ENCODE measurements at places on chromosomes 1 and 21.

DNA sequence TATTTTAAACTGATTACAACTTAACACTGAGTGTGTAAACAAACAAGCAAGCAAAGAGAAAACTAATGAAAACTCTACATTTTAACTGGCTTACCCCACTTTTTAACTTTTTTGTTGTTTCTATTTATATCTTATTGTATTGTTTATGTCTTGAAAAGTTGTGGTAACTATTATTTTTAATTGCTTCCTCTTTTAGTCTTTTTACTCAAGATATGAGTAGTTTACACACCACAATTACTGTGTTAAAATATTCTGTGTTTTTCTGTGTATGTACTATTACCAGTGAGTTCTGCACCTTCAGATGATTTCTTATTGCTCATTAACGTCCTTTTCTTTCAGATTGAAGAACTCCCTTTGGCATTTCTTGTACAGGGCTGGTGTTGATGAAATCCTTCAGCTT lies 4.7 kb upstream of the HHAT start:
- DNase-seq, result no peak

GRCh38 chr1:71269179-71269578 lies 188.3 kb upstream of the ZRANB2 start:
- DNase-seq, result no peak

- no peak for DNase-seq
Observed at GRCh38 chr1:40944841-40945430, 34.6 kb upstream of the CTPS1 start.

DNA sequence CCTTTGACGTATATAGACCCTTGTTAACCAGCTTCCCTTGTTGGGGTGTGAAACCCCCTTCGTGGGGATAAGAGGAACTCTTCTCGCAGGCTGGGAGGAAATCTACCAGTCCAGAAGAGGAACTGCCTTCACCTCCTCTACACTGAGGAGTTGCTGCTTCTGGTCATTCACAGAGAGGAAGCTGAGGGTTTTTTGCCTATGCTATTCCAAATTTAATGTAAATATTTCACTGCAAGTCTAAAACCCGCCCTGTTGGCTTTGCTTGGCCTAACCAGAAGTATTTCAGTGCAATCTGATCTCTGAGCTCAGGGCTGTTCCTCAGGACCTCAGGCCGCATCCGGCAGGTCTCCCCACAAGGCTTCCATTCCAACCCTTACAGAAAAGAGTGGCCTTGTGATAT lies 150.1 kb downstream of the HIVEP3 start:
- DNase-seq, result no peak

DNA sequence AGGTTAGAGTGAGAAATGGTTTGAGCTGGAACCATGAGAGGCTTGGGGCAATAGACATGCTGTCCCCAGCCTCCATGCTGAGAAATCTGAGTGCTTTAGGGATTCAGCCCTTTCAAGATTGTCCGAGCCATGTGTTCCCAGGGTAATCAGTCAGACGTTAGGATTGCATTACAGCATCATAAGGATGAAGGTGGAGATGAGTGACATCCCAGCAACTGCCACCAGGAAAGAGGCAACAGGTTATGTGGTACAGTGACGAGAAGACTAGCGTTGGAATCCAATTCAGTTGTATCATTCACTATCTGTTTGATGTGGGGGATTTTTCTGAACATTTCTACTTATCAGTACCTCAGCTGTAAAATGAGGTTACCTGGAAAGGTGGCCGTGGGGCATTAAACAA lies 1.7 kb downstream of the CAMK1G start:
- no peak for DNase-seq

DNA sequence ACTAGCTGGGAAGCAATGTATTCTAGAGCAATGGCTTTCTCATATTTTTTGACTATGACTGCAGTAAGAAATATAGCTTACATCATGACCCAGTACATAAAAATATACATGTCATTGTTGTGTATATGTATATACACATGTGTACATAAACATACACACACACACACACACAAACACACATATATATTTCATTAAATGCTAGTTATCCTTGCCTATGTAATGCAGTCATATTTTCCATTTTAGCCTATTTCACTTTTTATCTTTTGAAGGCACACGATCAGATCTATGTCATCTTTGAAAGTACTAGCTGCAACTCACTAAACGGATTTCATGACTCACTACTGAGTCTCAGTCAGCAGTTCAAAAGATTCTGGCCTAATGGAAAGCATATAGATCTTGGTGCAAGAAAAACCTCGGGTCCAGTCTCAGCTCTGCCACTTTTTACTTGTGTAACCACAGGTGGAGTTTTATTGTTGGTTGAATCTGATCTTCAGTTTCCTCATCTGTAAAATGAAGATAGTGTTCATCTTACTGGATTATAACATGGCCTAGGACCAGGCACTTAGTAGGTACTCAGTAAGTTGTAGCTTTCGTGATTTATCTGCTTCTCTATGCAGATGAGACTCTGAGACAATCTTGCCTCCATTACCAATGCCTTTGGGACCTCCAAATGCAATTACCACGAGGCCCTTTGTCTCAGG lies 325.6 kb downstream of the RRAGC start:
- no peak for DNase-seq

- no peak for DNase-seq
Observed at GRCh38 chr1:78799926-78800325, 150.3 kb downstream of the IFI44 start.

DNA sequence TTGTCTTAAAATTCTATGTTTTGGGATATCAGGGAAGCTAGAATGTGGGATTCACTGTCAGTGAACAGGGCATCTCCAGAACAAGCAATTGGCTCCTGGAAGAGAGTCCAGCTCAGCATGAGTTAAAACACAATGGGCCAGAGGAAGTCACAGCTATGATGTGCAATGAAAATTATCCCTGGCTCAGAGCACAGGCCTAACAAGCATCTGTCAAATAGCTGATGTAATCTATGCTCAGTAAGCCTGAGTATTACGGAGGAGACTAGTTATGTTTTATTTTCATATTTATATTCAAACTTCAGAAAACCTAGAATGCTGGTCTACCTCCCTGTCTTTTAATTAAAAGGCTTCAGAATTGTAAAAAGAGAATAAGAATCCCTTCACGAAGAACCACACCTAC lies 41.6 kb downstream of the PARP1 start:
- no peak for DNase-seq

DNA sequence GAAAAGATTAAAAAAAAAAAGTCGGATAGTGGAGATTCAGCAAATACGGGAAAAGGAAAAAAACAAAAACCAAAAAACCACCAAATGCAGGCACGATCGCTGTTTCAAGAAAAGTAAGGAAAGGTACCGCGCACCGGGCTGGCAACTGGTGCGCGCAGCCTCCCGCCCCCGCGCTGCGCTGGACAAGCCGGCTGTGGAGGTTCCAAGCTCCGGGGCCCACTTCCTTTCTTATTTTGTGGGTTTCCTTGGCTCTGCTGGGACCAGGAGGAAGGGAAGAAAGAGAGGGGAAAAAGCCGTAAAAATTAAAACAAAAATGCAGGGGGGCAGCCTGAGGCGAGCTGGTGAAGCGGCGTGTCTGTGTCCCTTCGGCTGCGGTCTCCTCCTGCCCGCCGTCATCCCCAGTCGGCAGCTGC lies 233 bp downstream of the ADAMTS5 start:
- no peak for DNase-seq

- no peak for DNase-seq
Observed at GRCh38 chr1:241611063-241611462, 29.1 kb downstream of the CHML start.

GRCh38 chr1:154621875-154622274 lies 13.9 kb upstream of the ADAR start:
- DNase-seq, result no peak

- no peak for DNase-seq
Observed at GRCh38 chr1:179318491-179318890, 24.9 kb downstream of the SOAT1 start.

DNA sequence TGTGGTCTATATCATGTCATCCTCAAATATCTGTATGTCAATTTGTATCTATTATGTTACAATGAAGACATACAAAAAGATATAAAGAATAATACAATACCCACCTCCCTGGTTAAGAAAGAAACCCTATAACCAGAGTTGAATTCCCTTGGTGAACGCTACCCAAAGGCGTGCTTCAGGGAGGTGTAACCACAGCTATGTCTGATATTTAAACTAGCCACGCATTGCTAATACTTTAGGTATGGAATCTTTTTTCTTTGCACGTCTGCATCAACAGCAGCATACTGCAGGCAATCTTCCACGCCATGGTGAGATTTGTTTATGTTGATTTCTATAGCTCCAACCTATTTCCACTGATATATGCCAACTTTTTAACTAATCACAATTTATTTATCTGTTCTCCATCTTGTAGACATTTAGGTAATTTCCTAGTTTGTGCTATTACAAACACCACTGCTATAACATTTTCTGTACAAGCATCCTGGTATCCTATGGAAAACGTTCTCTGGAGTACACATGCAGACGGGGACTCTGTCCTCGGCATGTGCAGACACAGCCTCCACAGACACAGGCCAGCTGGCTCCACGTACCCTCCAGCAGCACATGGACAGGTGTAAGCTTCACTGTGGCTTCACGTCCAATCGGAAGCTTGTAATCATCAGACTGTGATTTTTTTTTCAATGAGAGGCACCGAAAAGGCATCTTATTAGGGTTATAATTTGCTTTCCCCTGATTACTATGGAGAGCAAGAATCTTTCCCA lies 58.5 kb downstream of the HSF2BP start:
- no peak for DNase-seq

DNA sequence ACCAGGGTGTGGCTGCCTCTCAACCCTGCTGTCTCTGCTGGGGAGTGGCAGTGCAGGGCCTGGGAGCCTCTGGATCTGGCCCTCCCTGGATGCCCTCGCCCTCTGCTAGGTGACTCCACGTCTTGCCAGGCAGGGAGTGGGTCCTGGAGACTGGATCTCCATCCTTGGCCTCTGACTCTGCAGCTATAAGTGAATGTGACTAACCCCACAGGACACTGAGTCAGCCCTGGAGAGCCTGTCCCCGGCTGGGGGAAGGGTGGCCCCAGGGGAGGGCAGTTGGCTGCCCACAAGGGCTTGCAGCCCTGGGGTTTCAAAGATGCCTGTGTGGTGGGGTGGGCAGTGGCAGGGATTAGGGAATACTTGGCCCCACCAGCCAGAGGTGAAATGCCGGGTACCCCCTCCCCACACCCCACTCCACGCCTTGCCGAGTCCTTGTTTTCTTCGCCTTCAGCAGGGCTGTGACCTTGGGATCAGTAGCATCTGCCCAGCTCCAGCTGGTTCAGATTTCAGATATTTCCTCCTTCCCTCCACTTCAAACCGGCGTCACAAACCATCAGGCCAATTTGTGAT lies 1.9 kb upstream of the MYBPH start:
- no peak for DNase-seq

DNA sequence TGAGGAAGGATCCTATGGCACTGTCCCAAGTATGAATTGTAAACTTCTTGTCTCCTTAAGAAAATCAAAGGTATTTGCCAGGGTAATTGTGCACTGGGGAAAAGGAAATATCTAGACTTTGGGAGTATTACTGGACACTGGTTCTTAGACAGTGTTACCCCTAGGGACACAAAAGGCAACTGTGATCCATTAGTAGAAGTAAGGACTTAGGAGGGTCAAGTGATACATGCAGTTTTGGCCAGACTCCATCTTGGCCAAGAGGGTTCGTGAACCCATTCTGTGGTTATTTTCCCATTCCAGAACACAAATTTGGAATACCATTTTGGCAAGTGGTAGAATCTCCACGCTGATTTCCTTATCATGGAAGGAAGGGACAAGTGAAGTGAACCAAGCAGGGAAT lies 98.1 kb downstream of the TM2D1 start:
- DNase-seq, result no peak

GRCh38 chr1:232974971-232975370 lies 24.6 kb downstream of the NTPCR start:
- DNase-seq, result no peak

DNA sequence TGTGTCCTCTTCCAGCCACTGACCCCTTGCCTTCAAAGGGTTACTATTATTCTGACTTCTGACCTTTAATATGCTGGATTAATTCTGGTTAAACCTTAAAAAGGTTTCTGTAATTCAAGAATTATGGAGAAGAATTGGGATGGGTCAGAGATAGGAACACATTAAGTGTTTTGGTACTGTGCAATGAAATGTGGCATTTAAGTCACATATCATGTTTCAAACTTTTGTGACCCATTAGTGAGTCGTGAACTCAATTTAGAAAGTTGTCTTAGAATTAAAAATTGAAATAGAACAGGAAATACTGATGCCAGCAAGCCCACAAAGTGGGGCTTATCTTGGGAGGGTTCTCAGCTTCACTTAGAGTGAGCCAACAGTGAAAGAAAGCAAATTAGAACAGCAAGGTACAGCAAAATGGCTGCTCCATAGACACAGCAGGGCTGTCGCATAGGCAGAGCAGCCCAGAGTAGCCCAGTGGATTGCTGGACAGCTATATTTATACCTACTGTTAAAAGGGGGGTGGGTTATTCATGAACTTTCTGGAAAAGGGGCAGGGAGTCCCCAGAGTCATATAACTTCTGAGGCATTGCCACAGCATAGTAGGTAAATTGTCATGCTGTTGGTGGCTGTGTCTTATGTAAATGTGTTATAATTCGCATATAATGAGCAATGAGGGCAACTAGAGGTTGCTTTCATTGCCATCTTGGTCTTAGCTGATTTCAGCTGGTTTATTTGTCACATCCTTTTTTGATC lies 10.5 kb downstream of the SCP2 start:
- no peak for DNase-seq

GRCh38 chr1:30000266-30000665 lies 723.1 kb downstream of the MATN1 start:
- DNase-seq, result no peak

DNA sequence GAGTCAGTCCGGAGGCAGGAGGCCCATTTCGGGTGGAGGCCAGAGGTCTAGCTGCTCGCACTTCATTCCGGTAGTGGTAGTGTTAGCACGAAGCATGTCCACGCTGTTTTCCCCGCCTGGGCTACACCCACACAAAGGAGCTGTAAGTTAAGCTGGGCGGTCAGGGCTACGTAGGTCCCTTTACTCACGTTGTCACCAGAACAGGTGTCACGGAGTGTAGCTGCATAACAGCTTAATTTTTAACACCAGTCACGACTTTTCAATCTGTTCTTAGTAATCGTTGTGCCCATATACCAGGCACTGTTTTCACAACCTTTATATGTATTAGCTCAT lies 15.6 kb downstream of the HLX start:
- no peak for DNase-seq

GRCh38 chr1:43836267-43836951 lies 97.2 kb upstream of the ARTN start:
- peak; percentile 39 for DNase-seq

- no peak for DNase-seq
Observed at GRCh38 chr1:64292399-64292798, 89.0 kb downstream of the UBE2U start.

DNA sequence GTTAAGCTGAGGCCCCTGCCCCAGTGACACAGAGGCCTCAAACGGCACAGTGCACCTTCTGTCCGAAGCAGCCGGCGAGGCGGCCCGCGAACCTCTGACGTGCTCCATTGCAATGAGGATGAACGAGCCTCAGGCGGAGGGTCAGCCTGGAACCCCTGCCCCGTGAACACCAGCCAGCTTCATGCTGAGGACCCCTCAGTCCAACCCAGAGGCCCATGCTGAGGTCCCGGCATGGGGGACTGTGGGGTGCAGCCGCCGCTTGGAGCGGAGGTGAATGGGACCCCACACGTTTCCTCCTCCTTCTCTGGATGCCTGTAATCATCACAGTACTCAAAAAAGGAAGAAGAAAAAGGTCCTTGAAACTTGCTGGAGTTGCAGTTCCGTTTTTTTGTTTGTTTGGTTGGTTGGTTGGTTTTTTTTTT lies 62.1 kb downstream of the PRKCZ start:
- DNase-seq, result no peak

GRCh38 chr1:116569776-116570357 lies 959 bp downstream of the CD58 start:
- DNase-seq, result peak; percentile 29
